ENCODE measurements at places on chromosomes 5 and 9.
A peak's percentile ranks its signal among the peaks of the same experiment; 100 is the strongest.

DNA sequence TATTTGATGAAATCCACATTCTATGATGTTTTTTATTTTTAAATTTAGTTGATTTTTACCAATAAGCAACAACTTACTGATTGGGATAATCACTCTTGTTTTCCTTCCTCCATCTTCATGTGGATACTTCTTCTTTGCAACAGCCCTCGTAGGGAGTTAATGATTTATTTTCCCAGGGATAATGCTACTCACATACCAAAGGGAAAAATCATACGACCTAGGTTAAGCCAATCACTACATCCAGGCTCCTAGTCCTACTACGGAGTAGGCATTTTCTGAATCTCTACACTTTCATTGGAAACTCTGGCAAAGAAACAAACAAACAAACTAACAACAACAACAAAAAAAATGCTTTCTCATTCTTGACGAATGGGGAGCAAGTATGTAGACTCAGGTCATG is 663.4 kb downstream of the PTPRD start:
- H3K27me3 ChIP-seq, result peaks cover 10% of the 10 kb centered on the region
- no peaks in the 10 kb centered on the region for H3K36me3 ChIP-seq
- no peak for DNase-seq
- H3K4me3 ChIP-seq, result no peak overlapping the region
- H3K4me1 ChIP-seq, result no peaks in the 10 kb centered on the region

DNA sequence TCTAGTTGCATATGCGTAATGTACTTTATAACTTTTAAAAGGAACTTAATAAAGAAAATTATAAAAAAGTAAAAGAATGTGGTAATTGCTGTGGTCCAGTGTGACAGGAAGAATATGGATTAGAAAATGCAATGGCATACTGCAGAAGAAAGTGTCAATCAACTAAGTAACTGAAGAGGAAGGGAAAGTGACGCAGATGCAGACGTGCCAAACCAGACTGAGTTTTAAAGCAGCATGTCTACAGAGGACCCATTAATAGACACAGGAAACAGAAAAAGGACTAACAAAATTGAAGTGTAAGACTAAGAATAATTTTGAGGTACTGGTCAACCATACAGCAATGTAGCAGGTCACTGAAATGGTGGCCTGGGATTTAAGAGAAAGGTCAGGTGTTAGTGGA is 73.3 kb downstream of the DPYSL3 start:
- peaks cover 2% of the 10 kb centered on the region for H3K36me3 ChIP-seq
- H3K4me1 ChIP-seq, result no peaks in the 10 kb centered on the region
- peaks cover 36% of the 10 kb centered on the region for H3K27me3 ChIP-seq
- no peak overlapping the region for H3K27ac ChIP-seq
- H3K4me3 ChIP-seq, result no peak overlapping the region

DNA sequence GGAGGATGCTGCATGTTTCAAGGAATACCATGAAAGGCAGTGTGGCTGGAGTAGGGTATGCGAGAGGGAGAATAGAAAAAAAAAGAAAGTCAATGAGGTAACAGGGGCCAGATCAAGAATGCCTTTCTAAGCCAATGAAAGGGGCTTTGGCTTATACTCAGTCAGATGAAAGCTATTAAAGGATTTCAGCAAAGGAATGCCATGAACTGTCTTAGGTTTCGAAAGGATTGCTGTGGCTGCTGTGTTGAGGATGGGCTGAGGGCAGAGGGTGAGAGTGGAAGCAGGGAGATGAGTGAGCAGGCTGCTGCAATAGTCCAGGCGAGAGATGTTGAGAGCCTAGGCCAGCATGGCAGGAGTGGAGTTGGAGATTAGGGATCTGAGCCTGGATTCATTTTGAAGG is 135.4 kb upstream of the CKMT2 start:
- H3K4me1 ChIP-seq, result peaks cover 2% of the 10 kb centered on the region
- H3K36me3 ChIP-seq, result peaks cover 5% of the 10 kb centered on the region
- no peaks in the 10 kb centered on the region for H3K27me3 ChIP-seq
- no peak overlapping the region for H3K27ac ChIP-seq

GRCh38 chr9:73153793-73154227 is 2.1 kb downstream of the ANXA1 start:
- no peak for DNase-seq
- H3K27ac ChIP-seq, result peak overlapping the region; percentile 100
- H3K36me3 ChIP-seq, result peaks cover 5% of the 10 kb centered on the region
- no peaks in the 10 kb centered on the region for H3K27me3 ChIP-seq
- H3K4me1 ChIP-seq, result peaks cover 43% of the 10 kb centered on the region
- H3K4me3 ChIP-seq, result peak overlapping the region; percentile 96

DNA sequence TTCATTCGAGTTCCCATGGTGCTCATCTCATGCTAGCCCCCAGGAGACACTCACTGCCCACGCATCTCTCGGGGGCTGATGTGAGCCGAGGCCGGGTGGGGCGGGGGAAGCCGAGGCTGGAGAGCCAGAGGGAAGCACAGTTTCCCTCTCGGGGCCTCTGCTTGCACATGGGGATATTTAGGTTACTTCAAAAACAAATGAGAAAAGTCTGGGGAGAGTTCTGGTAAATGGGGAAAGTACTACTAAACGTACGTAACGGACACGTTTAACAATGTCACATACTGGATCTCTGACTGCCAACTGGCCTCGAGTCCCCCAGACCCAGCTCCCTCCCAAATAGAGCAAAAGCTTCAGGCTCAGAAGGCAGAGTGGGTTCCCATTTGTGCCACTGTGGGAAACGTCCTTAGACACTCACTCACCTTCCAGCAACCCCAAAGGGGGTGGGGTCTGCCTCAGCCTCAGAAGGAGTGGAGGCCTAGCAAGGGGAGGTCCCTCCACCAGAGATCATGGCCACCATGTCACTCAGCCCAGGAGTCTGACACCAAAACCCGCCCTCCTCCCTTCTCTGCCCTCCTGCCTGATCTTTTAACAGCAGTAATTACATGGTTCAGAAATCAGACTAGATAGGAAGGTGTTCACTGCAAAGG is 33.8 kb upstream of the NTNG2 start:
- DNase-seq, result no peak
- peaks cover 93% of the 10 kb centered on the region for H3K27me3 ChIP-seq
- no peak overlapping the region for H3K27ac ChIP-seq
- H3K4me3 ChIP-seq, result no peak overlapping the region
- no peaks in the 10 kb centered on the region for H3K36me3 ChIP-seq

DNA sequence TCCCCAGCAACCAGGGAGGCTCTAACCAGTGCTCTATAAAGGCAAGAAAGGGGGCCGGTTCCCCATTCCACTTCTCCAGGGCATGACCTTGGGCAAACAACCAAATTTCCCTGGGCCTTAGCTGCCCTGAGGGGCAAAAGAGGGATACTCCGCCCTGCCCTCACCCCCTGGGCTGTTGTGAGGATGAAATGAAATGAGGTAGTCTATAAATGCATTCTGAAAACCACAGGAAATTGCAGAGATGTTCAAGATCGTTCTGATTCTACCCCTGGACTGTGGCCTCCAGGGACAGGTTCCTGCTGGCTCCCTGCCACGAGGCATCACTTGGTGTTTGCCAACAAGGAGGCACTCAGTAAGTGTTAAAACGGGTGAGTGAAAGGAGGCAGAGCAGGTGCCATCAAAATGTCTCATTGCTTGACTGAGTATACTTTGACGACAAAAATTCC is 5.7 kb downstream of the RAPGEF1 start:
- peak overlapping the region; percentile 94 for H3K4me3 ChIP-seq
- H3K36me3 ChIP-seq, result peaks cover 2% of the 10 kb centered on the region
- peaks cover 70% of the 10 kb centered on the region for H3K4me1 ChIP-seq
- no peaks in the 10 kb centered on the region for H3K27me3 ChIP-seq
- DNase-seq, result no peak

GRCh38 chr5:115274584-115274983 is 11.9 kb upstream of the PGGT1B start:
- H3K36me3 ChIP-seq, result peaks cover 10% of the 10 kb centered on the region
- no peak overlapping the region for H3K27ac ChIP-seq
- no peaks in the 10 kb centered on the region for H3K27me3 ChIP-seq
- no peak overlapping the region for H3K4me3 ChIP-seq

DNA sequence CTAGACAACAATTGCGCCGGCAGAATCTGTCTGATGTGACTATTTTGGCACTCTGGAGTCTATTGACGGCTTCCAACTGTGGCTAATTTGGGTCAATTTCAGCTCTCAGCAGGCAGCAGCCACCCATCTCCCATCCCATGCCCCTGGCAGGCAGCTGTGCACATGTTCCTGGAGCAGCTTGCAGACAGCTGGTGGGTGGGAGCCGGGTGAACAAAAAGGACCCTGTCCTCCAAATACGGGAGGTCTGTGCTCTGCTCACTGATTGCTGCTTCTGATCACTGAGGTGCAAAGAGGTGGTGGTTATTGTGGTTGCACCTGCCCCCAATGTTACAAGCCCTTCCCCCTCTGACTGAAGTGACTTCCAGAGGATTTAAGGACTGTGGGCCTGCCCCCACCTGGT is 45.0 kb upstream of the N4BP3 start:
- no peaks in the 10 kb centered on the region for H3K4me1 ChIP-seq
- no peaks in the 10 kb centered on the region for H3K27me3 ChIP-seq
- no peak overlapping the region for H3K4me3 ChIP-seq
- DNase-seq, result no peak
- H3K27ac ChIP-seq, result no peak overlapping the region

DNA sequence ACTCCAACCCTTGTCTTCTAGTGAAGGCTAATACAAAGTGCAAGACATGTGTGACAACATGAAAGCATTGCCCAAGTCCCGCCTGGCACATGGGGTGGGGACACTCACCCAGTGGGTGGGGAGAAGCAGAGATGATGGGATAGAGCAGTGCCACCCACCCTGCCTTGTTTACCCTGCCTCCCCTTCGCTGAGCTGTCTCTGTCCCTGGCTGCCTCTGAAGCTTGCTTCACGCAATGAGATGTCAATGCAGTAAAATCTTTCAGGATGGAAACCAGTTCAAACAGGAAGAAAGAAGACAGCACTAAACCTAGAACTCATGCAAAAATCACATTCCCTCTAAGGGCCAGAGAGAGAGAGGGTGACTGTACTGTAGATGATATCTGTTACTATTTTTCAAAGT is 148.0 kb downstream of the INSYN2B start:
- H3K4me3 ChIP-seq, result no peak overlapping the region
- H3K4me1 ChIP-seq, result peaks cover 24% of the 10 kb centered on the region
- no peak for DNase-seq
- H3K36me3 ChIP-seq, result peaks cover 2% of the 10 kb centered on the region

DNA sequence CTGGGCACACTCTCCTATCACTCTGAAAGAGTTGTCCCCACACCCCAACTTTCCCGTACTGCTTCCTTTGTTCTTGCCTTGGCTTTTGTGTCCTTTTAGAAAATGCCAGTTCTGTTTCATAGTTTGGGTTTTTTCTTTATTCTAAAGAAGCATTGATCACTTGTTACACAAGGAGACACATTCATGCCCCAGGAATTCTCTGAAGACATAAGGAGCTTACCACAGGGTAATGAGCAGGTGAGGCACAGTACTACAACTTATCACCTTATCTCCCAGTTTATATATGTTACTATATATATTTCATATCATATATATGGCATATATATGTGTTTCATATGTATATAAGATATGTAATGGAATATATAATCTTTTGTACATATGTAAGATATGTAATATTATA is 6.5 kb upstream of the SSBP2 start:
- peaks cover 23% of the 10 kb centered on the region for H3K4me1 ChIP-seq
- H3K27ac ChIP-seq, result no peak overlapping the region
- H3K4me3 ChIP-seq, result no peak overlapping the region
- DNase-seq, result no peak

- H3K4me3 ChIP-seq, result no peak overlapping the region
- H3K36me3 ChIP-seq, result no peaks in the 10 kb centered on the region
- H3K27ac ChIP-seq, result no peak overlapping the region
- no peak for DNase-seq
These were observed 424.6 kb downstream of the MED10 start for GRCh38 chr5:5953584-5954274.

GRCh38 chr9:35748858-35749514 is at the start of the genes GBA2 and RGP1:
GBA2 (minus strand) TSS chr9:35749228; CDS start chr9:35748704, 524 bp downstream.
RGP1 (plus strand) TSS chr9:35749287; CDS start chr9:35749756, 469 bp downstream.
- H3K4me3 ChIP-seq, result peak within 1 kb of the TSS; percentile 98
- no peaks in the 10 kb centered on the region for H3K27me3 ChIP-seq
- DNase-seq, result peak; percentile 58
- H3K27ac ChIP-seq, result peak within 1 kb of the TSS; percentile 94
- H3K36me3 ChIP-seq, result peaks cover 14% of the 10 kb centered on the region

- H3K36me3 ChIP-seq, result no peaks in the 10 kb centered on the region
- no peaks in the 10 kb centered on the region for H3K4me1 ChIP-seq
- DNase-seq, result no peak
These were observed 379.8 kb downstream of the TRIM36 start for GRCh38 chr5:114789773-114790402.

- no peak overlapping the region for H3K27ac ChIP-seq
- no peak for DNase-seq
- no peaks in the 10 kb centered on the region for H3K4me1 ChIP-seq
- peaks cover 2% of the 10 kb centered on the region for H3K36me3 ChIP-seq
- H3K4me3 ChIP-seq, result no peak overlapping the region
- H3K27me3 ChIP-seq, result peaks cover 5% of the 10 kb centered on the region
These were observed 324.8 kb downstream of the ADAMTS6 start for GRCh38 chr5:65156933-65157332.

DNA sequence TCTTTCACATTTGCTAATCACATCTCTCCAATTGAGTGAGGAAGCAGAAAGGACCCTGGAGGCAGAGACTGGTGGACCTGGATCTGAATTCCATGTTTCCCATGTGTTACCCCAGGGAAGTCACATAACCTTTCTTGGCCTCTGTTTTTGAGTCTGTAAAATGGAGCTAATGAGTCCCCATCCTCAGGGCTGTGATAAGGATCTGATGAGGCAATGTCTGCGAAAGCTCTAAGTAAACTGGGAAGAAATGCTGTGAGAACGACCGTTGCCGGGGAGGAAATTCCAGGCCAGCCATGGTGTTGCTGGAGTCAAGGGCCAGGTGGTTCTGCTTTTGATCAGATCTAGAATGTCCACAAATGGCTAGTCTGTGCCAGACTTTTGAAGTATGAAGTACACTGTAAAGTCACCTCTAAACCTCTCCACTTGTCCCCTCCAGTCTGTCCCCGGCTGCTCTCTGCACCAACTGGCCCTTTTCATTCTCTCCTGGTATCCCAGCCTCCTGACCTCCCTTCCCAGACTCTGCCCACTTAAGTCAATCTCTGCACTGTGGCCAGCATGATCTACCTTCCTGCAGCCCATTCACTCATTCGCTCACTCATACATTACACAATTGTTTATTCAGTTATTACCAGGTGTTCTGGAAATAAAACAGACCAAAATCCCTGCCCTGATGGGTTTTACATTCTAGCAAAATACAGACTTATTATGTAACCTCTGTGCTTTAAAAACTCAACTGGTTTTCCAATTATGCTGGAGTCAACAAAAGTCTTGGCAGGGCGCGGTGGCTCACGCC is 32.5 kb upstream of the N4BP3 start:
- no peak overlapping the region for H3K27ac ChIP-seq
- peaks cover 5% of the 10 kb centered on the region for H3K4me1 ChIP-seq
- DNase-seq, result no peak
- no peaks in the 10 kb centered on the region for H3K36me3 ChIP-seq

DNA sequence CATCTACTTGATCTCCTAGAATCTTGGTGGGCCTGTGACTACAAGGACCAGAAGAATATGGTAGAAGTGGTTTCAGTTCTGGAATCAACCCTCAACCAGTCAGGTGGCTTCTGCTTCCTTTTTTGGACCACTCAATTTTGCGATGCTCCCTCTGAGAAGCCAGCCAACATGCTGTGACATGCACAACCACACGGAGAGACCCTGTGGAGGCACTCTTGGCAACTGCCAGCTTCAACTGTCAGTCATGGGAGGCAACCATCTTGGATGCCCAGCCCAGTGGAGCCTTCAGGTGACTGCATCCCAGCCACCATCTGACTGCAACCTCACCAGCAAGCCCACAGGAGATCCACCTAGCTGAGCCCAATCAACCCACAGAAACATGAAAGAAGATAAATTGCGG is 137.3 kb downstream of the FAM114A2 start:
- DNase-seq, result no peak
- no peaks in the 10 kb centered on the region for H3K36me3 ChIP-seq
- no peaks in the 10 kb centered on the region for H3K4me1 ChIP-seq
- H3K4me3 ChIP-seq, result no peak overlapping the region
